ENCODE measurements at places on chromosomes 3 and 15. TPM values are rescaled to one million over a fixed set of nuclear protein-coding genes. Genes with fewer than 3 reads are reported as not detected.

GRCh38 chr3:11005686-11006256, 13.2 kb downstream of the SLC6A1 start:
- no peak for DNase-seq

DNA sequence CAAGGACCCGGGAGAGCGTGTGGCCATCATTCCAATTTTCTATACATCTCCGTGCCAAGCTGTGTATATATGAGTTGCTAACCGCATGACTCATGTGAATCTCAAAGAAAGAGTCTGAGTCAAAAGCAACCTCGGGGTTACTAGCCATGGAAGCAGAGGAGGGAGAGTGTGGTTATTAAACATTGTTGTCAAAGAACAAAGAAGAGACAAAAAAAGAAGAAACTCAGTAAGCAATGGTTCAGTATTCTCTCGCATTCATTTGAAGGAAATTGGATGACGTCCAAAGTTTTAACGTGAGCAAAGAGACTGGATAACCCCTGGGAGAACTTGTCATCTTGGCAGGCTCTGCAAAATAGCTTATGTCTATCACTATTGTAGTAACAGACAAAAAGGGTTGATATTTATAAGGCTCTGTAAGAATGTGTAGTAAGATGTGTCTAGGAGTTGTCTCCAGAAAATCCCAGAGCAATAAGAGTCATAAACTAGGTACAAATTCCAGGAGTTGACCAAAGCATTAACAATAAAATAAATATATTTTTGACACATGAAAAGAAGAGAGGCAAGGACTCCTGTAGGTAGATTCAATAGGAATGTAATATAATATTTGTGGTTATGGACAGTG, 52.8 kb upstream of the GRM7 start:
- peak; percentile 1 for DNase-seq

DNA sequence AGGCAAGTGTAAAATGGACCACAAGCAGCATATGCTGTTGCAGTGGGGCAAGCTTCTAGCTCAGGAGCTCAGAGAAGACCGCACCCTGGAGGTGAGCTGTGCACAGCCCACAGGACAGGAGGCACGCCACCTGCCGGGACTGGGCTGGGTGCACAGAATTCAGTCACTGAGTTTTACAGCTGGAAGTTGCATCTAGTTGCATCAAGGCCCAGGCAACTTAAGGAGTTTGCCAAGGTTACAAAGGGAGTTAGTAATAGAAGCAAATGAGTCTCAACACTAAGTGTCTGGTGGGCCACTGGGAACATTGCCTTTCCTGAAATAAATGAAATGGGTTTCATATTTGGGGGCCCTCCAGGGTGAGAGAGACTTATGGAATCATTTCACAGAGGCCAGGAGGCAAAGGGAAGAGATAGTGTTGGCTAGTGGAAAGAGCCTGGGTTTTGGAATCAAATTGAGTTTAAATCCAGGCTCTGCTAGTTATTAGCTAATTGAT, 36.0 kb upstream of the TIMP4 start:
- DNase-seq: peak; percentile 27

GRCh38 chr3:36488077-36488789, 107.9 kb downstream of the STAC start:
- DNase-seq: no peak

Gene CFAP20DC
- 1.3 TPM for total RNA-seq

Gene FOXL2
- total RNA-seq: not detected

GRCh38 chr3:16396202-16396601, 117.3 kb downstream of the RFTN1 start:
- DNase-seq: no peak

Gene ACAD9
- total RNA-seq: 35.4 TPM

Gene FSIP1
- total RNA-seq: 2.0 TPM

GRCh38 chr3:61537366-61537765, 24.0 kb upstream of the PTPRG start:
- no peak for DNase-seq

Gene BFSP2
- not detected for total RNA-seq

- DNase-seq: no peak
Observed at GRCh38 chr3:186983659-186984058, 53.3 kb downstream of the ST6GAL1 start.

Measured in MG63 (cell line).